ENCODE measurements at places on chromosomes 2 and 18.

DNA sequence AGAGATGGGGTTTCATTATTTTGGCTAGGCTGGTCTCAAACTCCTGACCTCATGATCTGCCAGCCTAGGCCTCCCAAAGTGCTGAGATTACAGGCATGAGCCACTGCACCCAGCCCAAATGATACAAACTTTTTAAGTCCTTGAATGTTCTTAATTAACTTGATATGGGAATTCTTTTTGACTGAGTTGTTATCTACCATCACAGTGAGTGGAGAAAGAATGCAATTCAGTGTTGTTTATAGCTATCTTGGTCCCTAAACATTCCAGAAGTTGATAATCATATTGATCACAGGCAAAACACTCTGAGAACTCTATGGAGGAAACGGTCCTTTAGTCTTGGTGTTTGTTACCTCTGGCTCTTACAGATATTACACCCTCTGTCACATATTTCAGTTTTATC lies 1072.5 kb downstream of the SUCLG1 start:
- no peak for DNase-seq

DNA sequence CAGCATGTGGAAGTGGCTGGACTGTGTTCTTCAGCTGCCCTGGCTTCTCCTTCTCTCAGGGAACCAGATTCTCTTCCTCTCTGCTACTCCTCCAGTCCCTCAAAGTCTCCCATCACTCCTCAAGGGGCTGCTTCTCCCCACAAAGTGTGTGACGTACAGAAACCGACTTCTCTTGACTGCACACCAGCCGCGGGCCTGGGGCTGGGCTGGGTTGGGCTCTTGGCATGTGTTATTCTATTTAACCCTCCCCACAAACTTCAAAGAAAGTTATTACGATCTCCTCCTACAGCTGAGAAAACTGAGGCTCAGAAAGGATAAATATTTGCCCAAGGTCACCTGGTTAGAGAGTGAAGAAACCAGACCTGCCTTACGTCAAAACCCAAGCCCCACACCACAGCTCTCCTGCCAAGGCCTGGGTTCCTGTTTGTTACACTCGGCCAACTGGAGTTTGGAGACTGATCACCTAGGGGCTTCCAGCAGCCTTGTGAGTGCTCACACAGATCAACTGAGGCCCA lies 269.0 kb downstream of the TFCP2L1 start:
- no peak for DNase-seq

DNA sequence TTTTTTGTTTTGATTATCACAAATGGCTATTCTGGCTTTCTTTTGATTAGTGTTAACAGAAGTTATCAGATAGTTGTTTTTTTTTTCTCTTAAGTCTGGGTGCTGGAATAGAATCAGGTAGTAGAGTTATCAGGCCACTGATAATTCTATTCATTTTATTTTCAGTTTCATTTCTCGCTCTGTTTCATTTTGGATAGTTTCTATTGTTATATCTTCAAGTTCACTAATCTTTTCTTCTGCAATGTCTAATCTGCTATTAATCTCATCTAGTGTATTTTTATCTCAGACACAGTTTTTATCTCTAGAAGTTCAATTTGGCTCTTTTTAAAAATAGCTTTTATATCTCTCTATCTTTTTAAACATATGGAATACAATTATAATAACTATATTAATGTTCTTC lies 241.8 kb upstream of the EPC2 start:
- DNase-seq = no peak

- no peak for DNase-seq
These were observed 42.9 kb downstream of the WDR75 start for GRCh38 chr2:189483980-189484740.
